Stimulated activated naive CD8-positive, alpha-beta T cell treated with anti-CD3 and anti-CD28 coated beads, Interleukin-15, Interleukin-2, amounts not matched to agents 100 U/mL and 50 U/mL, for 24 hours (primary cell): ENCODE measurements at places on chromosomes 3 and 15.

DNA sequence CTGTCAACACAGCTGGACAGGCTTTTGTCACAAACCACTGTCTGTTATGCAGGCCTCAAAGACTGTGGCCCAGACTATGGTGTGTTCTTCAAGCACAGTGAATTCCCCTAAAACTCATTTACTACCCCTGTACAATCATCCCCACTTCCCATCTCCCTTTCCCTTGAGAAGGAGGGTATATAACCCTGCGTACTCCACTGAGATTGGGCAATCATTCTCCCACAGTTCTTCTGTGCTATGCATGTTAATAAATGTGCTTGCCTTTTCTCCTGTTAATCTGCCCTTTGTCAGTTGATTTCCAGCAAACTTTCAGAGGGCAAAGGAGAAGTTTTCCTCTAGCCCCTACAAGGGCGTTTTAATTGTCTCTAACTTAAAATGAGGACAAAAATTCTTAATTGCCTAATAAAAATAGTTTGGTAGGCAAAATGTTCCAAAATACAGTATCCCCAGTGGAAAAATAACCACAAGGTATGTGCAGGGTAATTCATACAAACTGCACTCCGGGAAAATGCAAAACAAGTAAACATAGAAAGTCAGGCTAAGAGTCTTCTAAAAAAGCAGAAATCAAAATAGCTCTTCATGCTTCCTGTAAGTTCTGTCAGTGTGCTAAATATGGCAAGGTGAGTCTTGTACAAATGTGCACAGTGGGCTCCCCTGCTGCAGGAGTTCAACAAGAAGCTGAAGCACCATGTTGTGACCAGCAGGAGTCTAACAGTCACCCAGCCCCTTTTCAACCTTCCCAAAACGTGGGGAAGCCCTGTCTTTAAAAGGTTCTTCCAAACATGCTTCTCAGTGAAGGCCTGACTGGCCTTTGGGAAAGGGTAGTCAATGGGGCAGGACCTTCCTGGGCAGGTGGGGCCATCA is 10.2 kb downstream of the ATP10A start:
- no peak for DNase-seq

GRCh38 chr3:138434276-138434874 is at the start of gene ESYT3:
Gene ESYT3 (plus strand): TSS chr3:138434616. CDS start chr3:138434799, 183 bp downstream.
- peak; percentile 71 for DNase-seq

DNA sequence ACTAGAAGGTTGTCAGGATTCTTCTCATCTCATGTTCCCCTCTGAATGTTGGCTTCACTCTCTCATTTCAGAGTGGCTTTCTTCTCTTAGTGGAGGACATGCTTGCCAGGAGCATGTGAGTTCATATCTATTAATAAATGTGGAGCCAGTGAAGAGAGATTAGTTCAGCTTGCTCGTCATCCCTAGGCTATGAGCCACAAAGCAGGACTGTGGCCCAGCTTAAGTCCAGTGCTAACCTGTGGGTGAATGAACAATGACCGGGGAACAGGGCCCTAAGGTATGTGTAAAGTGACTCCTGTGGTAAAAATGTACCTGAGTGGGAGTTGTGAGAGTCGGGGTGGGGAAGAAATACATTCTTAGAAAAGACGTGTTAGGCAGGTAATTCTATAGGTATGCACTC is 96.9 kb upstream of the TBL1XR1 start:
- no peak for DNase-seq

DNA sequence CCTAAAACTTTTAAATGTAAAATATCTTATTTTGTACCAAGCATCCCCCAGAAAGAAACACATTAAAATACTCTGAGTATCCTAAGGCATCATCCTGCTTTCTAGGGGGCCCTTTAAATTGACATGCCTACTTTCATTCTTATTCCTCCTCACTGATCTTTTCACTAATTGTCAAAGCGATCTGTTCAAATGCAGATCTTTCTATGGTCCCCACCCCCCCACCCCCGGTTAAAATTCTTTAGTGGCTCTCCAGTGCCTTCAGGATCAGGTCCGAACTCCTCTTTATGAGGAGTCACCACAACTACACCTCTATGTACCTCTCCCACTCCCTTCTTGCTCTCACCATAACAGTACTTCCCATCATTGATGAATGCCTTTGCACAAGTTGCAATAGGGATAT is 19.2 kb upstream of the TFDP2 start:
- no peak for DNase-seq

DNA sequence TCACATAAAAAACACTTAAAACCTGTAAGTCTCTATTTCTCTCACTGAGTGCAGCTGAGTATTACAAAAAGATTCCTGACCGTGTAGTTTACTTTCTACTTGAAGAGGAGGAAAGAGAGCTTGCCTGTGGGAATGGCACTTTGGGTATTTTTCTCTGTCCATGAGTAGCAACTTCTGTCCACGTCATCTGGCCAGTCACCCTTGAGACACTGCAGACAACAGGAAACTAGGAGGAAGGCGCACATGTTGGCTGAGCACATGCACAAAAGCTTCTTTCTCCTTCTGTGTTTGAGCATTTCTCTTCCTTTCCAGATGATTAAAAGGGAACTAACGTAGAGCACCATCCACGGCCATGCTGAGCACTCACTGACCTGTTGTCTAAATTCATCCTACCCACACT is 19.7 kb downstream of the STARD5 start:
- DNase-seq, result no peak

DNA sequence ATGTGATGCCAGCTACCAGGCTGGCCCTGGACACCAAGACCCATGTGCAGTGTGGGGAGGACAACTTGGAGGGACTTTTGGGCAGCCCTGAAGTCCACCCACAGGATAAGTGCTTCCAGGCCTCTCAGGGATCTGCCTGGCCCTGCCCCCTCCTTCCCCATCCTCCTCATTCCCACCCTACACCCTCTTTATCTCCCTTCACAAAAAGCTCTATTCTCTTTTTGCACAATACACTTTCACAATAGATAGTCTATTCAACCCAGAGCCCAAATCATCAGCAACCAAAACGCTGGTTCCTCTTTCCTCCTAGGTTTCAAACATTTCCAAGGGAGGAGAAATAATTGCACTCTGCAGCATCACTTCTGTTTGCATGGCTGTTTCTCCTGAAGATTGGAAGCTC is 7.8 kb upstream of the ZNF710 start:
- no peak for DNase-seq

- DNase-seq, result no peak
These were observed 23.1 kb downstream of the CCDC12 start for GRCh38 chr3:46953234-46954010.

DNA sequence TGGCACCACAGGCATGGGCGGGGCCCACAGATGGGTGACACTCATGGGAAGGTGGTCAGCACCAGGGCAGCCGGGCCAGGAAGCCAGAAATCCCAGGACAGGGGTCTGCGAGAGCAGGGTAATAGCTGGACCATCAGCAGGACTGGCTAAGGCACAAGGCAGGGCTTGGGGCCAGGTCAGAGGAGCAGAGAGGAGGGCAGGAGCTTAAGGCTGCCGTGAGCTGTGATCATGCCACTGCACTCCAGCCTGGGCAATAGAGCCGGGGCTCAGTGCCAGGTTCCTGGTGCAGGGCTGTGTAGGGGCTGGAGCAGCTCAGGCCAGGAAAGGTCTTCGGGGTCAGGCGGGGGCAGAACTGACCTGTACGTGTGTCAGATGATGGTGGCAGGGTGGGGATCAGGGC is 64.2 kb upstream of the LINGO1 start:
- DNase-seq, result no peak

- no peak for DNase-seq
These were observed 6.3 kb upstream of the HES1 start for GRCh38 chr3:194129581-194130133.

DNA sequence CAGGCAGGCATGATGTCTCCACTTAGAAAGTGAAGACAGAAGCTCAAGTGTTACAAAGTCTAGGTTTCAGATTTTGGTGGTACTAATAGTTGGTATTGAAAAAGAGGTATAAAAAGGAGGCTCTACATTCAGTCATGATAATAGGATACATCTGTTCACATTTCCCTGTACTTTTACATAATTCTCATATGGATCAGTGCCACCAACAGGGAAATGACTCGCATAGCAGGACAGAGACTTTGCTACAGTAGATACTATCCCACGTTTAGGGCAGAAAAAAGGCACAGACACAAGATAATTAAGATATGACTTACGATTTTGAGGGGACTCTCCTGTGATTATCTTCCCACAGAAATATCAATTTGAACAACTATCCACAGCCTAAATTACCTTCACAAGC is 1062.9 kb upstream of the EPHA6 start:
- DNase-seq, result no peak

DNA sequence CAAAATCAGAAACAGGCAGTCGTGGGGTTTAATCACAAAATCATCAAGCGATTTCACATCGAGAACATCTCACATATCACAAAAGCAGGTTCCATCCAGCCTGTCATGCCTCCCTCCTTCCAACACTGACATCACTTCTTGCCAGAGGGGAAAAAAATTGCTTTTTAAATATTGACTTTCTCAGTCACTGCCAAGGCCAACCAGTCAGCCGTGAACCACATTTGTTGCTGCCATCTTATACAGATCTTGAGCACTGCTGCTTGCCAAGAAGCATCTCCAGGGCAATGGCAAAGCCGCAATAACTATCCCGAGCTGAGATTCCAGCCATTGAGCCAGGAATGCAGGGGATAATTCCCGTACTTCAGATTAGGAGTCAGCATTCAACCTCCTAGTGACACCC is 174.6 kb downstream of the ANXA2 start:
- DNase-seq, result no peak

- DNase-seq, result no peak
These were observed 94.7 kb downstream of the TBL1XR1 start for GRCh38 chr3:177102553-177102952.

DNA sequence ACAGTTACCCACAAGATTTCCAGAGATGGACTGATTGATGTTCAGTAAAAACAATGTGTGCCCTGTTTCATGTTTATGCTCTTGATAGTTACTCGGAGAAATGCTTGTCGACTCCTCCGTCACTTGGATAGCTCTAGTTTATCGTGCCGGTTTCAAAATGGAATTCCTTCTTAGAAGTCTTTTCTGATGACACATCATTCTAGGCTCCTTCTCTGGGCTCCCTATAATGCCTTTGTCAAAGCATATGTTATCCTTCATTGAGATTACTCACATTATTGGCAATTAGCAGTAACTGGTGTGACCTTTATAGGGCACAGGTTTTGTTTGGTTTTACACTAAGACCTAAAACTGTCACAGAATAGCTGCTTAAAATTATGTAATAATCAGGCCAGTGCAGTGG is 201.8 kb downstream of the CNTN6 start:
- DNase-seq, result no peak

- no peak for DNase-seq
These were observed 13.3 kb upstream of the SOX2 start for GRCh38 chr3:181698263-181698954.

- no peak for DNase-seq
These were observed 52.7 kb downstream of the RPN1 start for GRCh38 chr3:128597900-128598299.

DNA sequence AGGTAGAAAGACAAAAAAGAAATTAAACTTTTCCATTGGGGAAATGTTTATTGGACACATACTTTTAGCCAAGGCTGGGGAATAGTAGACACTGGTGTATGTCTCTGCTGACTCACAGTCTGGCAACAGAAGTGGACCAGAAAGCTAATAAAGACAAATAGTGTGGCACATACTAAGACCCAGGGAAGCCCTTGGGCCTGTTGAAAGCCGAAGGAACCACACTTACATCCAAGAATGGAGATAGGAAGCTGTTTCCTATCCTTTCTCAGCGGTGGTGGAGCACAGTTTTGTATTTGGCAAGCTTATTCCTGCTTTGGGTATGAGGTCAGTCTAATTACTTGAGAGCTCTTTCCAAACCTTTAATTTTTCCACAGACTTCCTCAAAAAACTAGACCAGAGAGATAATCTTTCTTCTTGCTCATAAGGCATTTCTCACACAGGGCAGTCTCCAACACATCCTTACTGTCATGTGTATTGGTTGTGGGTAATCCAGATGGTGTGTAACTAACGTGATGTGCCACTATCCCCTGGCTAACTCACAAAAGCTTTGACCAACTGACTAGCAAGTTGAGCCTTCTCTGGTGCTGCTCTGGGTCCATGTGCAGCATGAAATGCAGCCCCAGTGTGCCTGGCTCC is 279.1 kb upstream of the IGF1R start:
- DNase-seq, result no peak

DNA sequence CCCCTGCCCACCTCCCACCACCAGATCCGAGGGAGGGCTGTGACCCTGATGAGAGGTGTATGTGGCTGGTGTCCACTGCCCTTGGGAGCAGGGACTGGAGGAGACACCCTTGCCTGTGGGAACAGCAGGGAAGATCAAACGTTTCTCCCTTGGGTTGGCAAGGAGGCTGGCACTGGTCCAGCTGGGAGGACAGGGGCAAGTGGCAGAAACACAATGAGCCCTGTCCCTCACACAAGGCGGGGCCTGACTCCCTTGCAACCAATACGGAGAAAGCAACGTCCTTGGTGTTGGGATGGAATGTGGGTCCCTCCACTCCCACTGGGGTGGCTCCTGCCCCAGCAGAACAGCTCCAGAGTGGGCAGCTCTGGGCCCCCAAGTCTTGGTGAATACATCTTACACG is 5.2 kb downstream of the HYAL2 start:
- DNase-seq, result no peak

GRCh38 chr3:168878655-168879054 is 782.9 kb upstream of the GOLIM4 start:
- no peak for DNase-seq

DNA sequence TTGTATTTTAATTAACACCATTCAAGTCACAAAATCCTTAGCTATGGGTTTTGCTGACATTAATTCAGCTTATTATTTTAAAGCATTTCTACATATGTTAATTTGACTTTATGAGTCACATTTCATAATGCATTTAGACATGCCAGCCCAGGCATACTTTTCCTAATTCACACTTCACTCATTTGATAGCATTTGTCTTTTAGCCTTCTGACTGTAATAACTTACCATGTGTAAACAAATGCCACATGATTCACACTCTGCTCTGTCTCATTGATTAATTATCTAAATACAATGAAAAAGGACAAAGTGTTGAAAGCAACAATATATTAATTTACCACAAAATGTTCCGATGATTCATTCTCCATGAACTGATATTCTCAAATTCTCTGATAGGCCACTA is 927.8 kb upstream of the EPHA6 start:
- DNase-seq, result no peak

DNA sequence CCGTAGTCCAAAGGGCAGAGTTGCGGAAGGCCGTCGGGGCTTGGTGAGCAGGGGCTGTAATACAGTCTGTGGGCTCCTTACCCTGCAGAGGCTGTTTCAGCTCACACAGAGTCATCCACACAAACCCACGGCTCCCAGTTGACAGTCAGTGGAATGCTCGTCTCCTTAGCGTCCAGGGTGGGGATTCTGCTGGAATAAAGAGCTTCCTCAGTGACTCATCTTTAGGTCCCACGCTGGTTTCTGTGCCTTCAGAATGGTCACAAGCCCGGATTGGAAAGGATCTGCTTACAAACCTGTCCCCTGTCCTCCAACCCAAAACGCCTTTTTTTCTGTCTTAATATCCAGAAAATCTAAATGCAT is 201.3 kb upstream of the TPM1 start:
- DNase-seq, result no peak

GRCh38 chr3:148026009-148026588 is 616.9 kb downstream of the ZIC1 start:
- DNase-seq, result no peak
